ENCODE measurements at places on chromosomes 1 and 21.

DNA sequence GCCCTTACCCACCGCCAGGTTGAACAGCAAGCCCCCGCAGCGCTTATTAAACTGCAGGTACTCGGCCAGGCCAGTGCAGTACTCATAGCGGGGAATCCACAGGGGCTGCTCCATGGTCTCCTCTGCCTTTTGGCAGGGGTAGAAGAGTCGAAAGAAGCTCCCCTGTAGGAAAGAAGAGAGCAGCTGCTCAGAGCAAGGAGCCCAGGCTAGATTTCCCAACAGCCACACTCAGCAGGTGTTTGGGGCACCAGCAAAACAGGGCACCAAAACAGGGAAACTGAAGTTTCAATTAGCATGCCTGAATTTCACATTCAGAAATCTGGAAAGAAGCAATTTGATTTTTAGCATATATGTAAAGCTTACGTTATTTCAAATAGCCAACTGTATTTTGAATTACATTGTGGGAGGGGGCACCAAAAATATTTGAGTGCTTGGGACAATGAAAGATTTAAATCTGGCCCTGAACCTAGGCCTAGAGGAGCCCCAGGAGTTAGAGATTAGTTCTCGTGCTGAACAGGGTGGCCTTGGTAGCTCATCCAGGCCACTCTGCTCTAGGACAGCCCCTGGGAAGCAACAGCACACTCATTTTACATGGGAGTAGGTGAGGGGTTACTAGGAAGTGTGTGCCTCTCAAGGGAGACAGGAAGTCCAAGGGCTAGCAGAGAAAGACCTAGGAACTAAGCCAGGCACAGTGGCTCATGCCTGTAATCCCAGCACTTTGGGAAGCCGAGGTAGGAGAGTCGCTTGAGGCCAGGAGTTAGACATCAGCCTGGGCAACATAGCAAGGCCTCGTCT, 8.2 kb downstream of the PAFAH2 start:
- DNase-seq, result no peak

DNA sequence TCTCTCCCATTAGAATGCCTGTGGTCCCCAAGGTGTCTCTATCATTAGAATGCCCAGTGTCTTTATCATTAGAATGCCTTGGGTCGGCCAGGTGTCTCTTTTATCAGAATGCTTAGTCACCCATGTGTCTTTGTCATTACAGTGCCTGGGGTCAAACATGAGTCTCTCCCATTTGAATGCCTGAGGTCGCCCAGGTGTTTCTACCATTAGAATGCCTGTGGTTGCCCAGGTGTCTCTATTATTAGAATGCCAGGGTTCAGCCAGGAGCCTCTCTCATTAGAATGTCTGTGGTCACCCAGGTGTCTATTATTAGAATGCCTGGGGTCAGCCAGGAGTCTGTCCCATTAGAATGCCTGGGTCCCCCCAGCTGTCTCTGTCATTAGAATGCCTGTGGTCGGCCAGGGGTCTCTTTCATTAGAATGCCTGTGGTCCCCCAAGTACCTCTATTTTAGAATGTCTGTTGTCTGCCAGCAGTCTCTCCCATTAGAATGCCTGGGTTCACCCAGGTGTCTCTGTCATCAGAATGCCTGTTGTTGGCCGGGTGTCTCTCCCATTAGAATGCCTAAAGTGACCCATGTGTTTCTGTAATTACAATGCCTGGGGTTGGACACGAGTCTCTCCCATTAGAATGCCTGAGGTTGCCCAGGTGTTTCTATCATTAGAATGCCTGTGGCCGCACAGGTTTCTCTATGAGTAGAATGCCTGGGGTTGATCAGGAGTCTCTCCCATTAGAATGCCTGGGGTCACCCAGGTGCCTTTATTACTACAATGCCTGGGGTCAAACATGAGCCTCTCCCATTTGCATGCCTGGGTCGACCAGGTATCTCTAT, 57.1 kb downstream of the RNF187 start:
- no peak for DNase-seq

DNA sequence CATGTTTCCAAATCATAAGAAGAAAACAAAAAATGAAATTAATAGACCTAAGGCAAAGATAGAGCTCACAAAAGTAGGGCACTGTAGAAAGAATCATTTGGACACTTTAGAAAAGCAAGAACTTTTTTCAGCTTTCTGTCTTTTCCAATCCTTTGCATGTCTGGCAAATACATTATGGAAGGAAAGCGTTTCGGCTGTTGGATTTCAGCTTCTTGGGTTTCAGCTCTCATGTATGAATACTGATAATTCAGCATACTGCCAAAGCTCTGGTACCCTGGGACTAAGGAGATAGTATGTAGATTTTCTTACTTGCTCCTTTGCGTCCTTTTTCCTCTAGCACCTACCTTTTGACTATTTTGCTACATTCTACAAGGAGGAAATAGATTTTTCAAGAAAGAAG, 375.9 kb downstream of the BRINP3 start:
- no peak for DNase-seq

DNA sequence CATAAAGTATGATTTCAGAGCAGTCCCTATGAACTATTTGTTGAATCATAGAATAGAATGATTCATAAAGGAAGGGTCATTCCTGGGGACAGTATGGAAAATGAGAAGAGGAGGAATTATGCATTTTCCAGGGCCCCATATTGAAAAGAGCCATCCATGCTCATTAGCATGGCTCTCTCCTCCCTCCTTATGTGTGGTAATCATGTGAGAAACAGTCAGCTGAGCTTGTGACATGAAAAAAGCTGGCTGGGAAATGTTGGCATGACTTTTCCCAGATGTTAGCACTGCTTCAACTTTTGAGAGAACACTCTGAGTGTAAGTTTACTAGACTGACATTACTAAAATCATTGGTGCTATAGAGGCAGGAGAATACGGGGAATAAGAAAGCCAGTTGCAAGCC, 16.1 kb downstream of the TRIM67 start:
- no peak for DNase-seq

DNA sequence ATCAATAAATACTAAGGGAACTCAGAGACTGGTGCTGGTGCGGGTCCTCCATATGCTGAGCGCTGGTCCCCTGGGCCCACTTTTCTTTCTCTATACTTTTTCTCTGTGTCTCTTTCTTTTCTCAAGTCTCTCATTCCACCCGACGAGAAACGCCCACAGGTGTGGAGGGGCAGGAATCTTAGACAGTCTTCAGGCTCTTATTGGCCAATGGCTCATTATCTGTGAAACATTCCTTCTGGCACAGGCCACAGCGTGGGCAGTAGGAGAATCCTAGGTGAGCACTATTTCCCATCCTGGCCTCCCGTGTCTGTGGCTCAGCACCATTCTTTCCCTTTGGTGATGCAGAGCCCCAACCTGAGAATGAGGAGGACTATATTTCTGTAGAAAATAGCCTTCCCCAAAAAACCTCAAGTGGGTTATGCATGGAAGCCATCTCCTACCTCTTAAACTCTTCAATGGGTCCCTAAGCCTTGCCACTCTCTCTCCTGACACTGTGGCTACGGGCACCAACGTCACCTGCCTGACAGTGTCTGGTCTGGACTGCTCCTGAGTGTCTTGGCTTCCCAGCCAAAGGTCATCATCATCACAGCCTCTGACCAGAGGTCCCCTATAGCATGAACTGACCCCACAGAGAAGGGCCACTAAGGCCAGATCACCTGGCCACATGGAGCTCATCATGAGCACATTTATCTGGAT, 6.2 kb upstream of the SLAMF1 start:
- no peak for DNase-seq

- DNase-seq, result no peak
These were observed 26.5 kb downstream of the UTS2 start for GRCh38 chr1:7826363-7826762.

DNA sequence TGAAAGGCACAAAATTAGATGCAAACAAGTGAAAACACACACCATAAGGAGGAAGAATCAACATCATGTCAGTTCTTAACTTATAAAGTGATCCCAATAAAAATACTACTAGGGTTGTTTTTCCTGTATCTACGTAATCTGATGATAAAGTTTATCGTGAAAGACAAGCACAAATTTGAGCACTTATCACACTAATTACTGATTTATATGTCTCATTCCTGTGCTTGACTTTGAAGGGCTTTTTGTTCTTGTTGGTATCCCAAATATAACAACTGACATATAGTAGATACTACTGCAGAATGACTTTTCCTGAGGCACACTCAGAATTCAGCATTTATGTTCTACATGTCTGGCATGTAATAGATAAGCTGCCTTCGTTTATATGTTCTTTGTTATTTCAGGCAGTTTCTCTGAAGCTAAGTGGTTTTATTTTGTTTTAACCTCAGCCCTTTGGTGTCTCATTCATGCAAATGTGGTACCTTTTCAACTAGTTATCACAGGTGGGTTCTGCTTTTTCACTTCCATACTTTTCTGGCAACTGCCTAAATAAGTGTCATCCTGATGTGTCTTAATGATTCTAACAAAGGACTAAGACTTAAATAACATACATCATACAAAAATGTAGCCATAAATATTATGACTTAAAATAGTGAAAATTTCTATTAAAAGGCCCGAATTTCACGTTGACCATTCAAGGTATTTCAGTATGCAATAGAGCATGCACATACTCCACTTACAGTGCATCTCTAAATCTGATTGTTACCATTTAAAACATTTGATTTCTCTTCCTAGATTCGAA, 73.2 kb downstream of the LRRC8C start:
- no peak for DNase-seq

- no peak for DNase-seq
These were observed 23.5 kb downstream of the SLC19A1 start for GRCh38 chr21:45518742-45519141.

- DNase-seq, result no peak
These were observed 2.4 kb upstream of the SLC44A3 start for GRCh38 chr1:94817712-94818111.

GRCh38 chr21:19557046-19557445, 1153.5 kb upstream of the TMPRSS15 start:
- DNase-seq, result no peak

DNA sequence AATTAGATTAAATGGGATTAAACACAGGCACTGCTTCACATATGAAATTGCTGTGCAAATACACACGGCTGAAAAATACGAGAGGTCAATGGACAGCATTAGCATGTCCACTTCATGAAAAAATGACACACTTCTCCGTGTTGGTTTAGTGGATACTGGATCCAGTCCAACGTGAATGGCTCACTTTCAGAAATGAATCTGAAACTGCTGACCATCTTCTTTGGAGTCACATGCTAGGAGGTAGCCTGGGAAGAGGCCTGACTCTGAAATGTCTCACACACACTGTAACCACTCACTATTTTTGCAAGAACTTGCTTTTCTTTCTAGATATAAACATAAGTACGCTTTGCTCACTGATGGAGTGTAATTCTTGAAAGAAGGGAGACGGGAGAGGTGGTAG, 127.3 kb downstream of the HLCS start:
- DNase-seq, result no peak

DNA sequence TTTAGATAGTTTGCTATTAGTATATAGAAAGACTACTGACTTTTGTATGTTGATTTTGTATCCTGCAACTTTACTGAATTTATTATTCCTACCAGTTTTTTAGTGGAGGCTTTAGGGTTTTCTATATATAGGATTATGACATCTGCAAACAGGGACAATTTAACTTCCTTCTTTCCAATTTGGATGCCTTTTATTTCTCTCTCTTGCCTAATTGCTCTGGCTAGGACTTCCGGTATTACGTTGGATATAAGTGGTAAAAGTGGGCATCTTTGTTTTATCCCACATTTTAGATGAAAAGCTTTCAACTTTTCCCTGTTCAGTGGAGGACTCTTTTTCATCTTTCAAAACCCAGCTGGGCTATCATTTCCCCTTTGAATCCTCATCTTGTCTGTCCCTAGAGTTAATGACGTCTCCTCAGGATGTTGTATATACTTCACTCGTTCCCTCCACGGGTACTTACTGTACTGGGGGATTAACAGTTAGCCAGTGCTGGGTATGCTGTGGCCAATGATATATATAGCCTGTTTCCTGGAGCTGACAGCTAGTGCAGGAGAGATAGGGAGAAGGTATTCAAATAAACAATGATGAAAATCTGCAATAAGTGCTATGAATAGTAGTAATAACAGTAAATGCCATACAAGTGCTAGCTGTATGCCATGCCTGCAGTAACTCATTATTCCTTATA, 9.8 kb downstream of the ACOT11 start:
- DNase-seq, result no peak

DNA sequence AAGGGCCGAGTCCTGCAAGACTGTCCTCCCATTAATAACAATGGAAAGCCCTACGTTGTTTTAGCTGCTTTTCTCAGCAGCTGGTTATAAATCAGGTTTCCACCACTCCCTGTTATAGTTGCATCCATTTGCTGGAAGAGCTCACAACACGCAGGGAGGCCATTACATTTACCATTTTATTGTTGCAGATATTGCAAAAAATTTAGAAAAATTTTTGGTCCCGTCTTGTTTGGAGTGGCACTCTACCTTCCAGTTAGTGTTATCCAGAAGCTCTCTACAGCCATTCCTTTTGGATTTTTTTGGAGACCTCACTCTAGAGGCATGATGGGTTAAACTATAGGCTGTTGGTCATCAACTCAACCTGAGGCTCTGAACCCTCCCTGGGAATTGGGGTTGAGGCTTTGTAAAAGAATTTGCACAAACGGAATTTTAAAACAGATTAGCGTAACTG, 1532.1 kb upstream of the TPTE start:
- no peak for DNase-seq

GRCh38 chr1:66676613-66677298, 75.5 kb upstream of the DYNLT5 start:
- DNase-seq, result no peak

- DNase-seq, result no peak
These were observed 49.6 kb downstream of the EDN2 start for GRCh38 chr1:41434748-41435449.

- DNase-seq, result peak; percentile 52
These were observed 38.2 kb upstream of the WASF2 start for GRCh38 chr1:27527890-27528817.

DNA sequence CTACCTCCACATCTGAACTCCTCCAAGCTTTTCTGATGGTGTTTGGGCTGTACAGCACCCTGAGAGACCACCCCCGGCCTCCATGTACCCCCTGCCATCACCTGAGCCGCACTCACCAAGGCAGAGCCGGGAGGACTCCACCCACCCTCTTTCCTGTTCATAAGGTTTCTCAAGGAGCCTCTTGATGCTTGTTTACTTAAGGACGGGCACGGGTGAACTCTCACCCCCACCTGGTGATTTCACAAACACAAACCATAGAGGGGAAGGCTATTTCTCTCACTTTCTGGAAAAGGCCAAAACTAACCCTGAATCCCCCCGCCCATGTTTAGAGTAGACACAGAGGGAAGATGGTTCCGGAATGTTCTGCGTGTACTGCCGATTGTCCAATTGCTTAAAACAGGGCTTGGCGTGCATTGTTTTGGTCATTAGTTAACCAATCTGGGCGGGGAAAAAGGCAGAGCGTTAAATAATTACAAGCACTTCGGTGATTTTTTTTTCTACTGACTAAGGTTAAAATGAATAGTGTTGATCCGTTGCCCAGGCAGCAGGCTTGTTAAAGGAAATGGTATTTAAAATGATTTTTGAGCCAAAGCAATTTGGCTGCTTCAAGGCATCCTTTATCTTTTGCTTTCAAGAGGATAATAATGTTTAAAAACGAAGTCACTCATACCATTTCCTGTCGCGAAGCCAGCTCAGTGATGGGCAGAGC, 279.8 kb upstream of the VAMP3 start:
- DNase-seq, result no peak

GRCh38 chr1:93000291-93000690, 39.0 kb upstream of the DIPK1A start:
- no peak for DNase-seq

- no peak for DNase-seq
These were observed 256.9 kb downstream of the GPATCH2 start for GRCh38 chr1:217373761-217374701.

- DNase-seq, result no peak
These were observed 94.1 kb downstream of the ACTL8 start for GRCh38 chr1:17849216-17849615.

- DNase-seq, result no peak
These were observed 85.2 kb downstream of the UCHL5 start for GRCh38 chr1:192973988-192974387.

- DNase-seq, result peak; percentile 41
These were observed 1.3 kb downstream of the NTNG1 start for GRCh38 chr1:107142140-107142542.

All from neuronal stem cell (in vitro differentiated cells).